Right renal cortex interstitium (tissue), 3 donors: ENCODE measurements at places on chromosomes 12 and 14.

GRCh38 chr12:131905630-131906091, 11.2 kb downstream of the ULK1 start:
- DNase-seq: no peak

GRCh38 chr14:22097586-22098292, 424.1 kb upstream of the OR4E1 start:
- no peak for DNase-seq

GRCh38 chr12:112096070-112096469, 12.5 kb downstream of the NAA25 start:
- no peak for DNase-seq

GRCh38 chr14:50846226-50846880, 15.4 kb upstream of the NIN start:
- DNase-seq: no peak

DNA sequence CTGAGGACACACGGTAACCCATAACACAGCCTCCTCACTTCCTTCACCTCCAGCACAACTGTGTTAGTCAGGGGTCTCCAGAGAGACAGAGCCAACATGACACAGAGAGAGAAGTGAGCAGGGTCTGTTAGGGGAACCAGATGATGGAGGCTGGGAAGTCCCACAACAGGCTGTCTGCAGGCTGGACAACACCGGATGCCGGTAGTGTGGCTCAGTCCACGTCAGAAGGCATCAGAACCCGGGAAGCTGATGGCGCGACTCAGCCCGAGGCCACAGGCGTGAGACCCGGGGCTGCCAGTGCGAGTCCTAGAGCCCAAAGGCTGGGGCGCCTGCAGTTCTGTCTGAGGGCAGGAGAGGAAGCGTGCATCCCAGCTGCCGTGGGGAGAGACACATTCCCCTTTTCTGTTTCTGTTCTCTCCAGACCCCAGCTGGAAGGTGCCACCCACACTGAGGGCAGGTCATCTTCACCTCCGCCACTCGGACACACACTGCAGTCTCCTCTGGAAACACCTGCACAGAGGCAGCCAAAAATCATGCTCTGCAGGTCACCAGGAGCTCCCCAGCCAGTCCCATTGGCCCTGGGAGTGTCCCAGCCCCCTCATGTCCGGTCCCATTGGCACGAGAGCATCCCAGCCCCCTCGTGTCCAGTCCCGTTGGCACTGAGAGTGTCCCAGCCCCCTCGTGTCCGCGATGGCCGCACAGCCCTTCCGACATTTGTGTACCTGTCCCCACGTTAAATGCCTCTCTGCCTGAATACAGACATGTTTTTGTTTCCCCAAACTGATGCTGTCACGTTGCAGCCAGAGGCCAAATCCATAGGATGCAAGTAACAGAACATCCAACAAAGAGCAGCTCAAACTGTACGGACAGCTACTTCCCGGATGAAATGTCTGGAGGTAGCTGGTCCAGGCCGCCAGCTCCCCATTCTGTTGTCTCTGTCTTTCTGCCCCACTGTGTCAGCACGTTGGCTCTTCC, 7.9 kb upstream of the FBRSL1 start:
- DNase-seq: no peak

DNA sequence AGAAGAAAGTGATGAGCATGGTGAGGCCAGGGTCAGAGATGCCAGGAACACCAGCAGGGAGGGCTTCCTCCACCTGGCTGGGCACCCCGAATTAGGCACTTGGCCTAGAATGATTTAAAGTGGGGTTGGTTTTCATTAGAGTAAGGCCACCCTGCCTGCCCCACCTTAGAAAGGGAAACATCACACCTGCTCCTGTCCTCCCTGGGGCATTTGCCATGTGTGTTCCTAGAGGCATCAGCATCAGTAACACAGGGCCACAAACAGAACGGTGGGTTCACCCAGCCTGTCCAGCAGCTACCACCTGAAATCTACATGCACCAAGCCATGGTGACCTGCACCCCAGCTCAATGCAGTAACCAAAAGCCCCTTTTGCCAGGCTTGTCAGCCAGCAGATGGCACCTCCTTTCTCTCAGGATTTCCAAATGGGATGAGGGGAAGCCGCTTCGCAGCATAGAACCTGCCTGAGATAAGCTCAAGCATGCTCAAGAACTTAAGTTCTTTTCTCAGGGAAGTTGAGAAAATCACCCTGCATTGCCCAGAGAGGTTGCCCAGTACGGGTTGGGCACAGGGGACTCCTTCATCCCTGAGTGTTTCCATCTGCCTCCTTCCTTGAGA, 338.8 kb downstream of the DPF3 start:
- no peak for DNase-seq

DNA sequence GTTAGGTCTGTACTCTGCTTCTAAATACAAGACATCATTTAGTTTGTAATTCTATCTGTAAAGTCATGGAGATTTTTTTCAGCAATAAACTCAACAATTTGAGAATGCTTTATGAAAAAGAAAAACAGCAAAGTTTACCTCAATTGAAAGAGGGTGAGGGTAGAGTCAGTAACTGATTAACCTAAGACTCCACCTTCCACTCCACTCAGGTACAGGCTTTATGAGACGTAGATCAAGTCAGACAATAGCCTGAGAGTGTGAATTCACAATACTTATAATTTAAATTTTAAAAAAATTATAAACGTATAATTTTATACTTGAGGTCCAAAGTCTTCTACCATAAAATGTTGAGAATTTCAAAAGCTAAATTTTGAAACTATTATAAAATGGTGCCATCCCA, 45.9 kb downstream of the BCL2L14 start:
- DNase-seq: no peak

GRCh38 chr14:102594514-102595175, 2.2 kb downstream of the RCOR1 start:
- no peak for DNase-seq

- no peak for DNase-seq
These were observed 155.9 kb downstream of the ESRRB start for GRCh38 chr14:76531821-76532318.
